ENCODE measurements at places on chromosomes 3 and 15. TPM values are rescaled to one million over a fixed set of nuclear protein-coding genes. Genes with fewer than 3 reads are reported as not detected.

DNA sequence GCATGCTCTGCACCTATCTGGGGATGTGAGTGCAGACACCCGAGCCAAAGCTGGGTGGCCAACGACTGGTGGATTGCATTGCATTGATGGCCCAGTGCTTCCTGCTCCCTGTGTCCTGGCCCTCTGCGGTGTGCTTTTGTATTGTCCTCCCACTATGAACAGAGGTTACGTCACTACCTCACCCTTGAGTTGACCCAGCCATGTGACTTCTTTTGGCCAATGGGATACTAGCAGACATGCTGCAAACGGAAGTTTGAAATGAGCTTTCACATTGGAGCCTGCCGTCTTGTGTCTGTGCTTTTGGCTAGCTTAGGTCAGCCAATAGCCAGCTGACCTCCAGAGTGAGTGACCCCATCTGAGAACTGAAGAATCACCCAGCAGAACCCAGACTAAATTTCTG, 15.3 kb upstream of the TBC1D21 start:
- H3K27ac ChIP-seq: no peak overlapping the region
- no peak overlapping the region for H3K4me3 ChIP-seq
- H3K27me3 ChIP-seq: no peaks in the 10 kb centered on the region
- no peaks in the 10 kb centered on the region for H3K4me1 ChIP-seq

DNA sequence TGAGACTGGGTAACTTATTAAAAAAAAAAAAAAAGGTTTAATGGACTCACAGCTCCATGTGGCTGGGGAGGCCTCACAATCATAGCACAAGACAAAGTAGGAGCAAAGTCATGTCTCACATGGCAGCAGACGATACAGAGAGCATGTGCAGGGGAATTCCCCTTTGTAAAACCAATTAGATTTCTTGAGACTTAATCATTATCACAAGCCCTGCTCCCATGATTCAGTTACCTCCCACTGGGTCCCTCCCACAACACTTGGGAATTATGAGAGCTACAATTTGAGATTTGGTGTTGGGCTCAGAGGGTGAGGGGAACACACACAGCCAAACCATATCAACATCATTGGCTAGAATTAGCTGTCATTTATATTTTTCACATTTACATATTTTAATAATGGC, 221.0 kb downstream of the RSRC1 start:
- no peaks in the 10 kb centered on the region for H3K27me3 ChIP-seq
- no peaks in the 10 kb centered on the region for H3K4me1 ChIP-seq

- no peaks in the 10 kb centered on the region for H3K36me3 ChIP-seq
- no peak for DNase-seq
- H3K4me1 ChIP-seq: no peaks in the 10 kb centered on the region
- H3K27ac ChIP-seq: no peak overlapping the region
- H3K27me3 ChIP-seq: no peaks in the 10 kb centered on the region
These were observed 105.9 kb upstream of the AKAP13 start for GRCh38 chr15:85274315-85275050.

DNA sequence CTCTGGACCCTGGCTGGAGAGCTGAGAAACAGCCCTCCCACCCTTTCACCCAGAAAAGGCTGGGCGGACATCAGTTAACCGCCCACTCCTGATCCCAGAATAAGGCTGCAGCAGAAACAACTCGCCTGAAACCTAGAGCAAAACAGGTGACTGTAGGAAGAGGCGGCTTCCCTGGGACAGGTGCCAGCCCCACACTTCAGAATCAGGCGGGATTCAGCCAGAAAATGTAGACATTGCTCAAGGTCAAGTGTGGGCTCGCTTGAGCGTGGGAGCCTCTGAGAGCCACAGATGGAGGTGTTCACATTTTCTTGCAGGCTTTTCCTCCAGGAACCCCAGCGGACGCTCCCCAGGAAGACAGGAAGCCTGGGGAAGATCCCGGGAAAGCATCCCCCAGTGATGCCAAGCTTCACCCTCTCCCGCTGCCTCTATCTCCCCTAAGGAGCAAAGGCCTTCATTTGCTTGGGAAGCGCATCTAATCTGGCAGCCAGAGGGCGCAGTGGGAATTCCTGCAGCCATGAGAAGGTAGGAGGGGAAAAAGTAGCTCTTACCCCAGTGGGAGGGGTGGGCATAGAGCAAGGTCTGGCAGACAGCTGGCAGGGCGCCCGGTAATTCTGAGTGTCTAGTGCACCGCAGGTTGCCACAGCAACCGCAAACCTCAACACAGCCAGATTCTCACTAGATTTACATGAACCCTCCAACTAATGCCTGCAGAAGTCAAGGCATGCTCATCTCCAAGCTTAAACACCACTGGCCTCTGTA, 77.7 kb downstream of the OCA2 start:
- H3K27me3 ChIP-seq: no peaks in the 10 kb centered on the region
- H3K4me1 ChIP-seq: no peaks in the 10 kb centered on the region
- H3K27ac ChIP-seq: no peak overlapping the region
- no peak for DNase-seq
- no peak overlapping the region for H3K4me3 ChIP-seq
- no peaks in the 10 kb centered on the region for H3K36me3 ChIP-seq

- no peaks in the 10 kb centered on the region for H3K27me3 ChIP-seq
- no peak overlapping the region for H3K27ac ChIP-seq
- H3K4me1 ChIP-seq: no peaks in the 10 kb centered on the region
- H3K4me3 ChIP-seq: no peak overlapping the region
These were observed 173.3 kb downstream of the RAB11A start for GRCh38 chr15:66042624-66043023.

DNA sequence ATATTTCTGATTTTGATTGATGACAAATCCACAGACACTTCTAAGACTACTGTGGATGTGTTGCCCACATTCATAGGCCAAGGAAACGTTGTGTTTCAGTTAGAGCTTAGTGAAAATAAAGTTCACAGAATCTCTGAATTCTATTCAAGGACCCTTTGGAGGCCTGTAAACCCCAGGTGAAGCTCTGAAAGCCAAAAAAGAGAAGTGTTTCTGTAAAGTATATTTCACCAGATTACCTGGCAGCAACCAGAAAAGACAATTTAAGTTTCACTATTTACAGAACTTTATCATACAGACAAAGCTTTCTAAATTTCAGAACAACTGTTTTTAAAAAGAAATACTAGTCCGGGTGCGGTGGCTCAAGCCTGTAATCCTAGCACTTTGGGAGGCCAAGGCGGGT, 2.6 kb downstream of the CLPX start:
- H3K27me3 ChIP-seq: no peaks in the 10 kb centered on the region
- H3K4me3 ChIP-seq: no peak overlapping the region
- DNase-seq: no peak
- peaks cover 4% of the 10 kb centered on the region for H3K4me1 ChIP-seq

DNA sequence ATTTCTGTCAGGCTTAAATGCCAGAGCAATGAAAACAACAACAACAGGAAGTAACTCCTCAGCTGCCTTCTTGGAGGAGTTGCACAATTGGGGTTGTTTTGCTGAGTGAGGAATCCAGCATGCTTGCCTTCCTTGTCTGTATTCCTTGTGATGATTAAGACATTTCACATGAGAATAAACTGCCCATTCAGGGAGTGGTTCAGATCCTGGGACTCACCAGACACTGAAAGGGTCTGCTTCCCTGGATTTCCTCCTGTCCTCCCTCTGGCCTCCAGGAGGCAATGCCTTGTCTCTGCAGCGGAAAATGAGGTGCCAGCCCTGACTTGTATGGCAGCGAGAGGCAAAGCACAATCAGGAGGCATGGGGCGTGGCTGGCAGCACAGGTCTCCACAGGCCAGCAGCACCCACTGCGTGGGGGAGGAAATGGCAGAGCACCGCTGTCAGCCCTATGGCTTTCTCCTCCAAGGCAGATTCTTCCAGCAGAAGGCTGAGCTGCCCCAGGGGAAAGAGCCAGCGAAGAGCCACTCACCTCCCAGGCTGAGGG, 41.5 kb downstream of the RBP2 start:
- DNase-seq: no peak
- H3K4me1 ChIP-seq: no peaks in the 10 kb centered on the region
- H3K27me3 ChIP-seq: no peaks in the 10 kb centered on the region
- H3K4me3 ChIP-seq: no peak overlapping the region

- DNase-seq: no peak
- peak overlapping the region; percentile 67 for H3K27ac ChIP-seq
- peaks cover 56% of the 10 kb centered on the region for H3K4me1 ChIP-seq
- H3K4me3 ChIP-seq: no peak overlapping the region
These were observed 12.8 kb downstream of the ARL6IP5 start for GRCh38 chr3:69097407-69098086.

- H3K27ac ChIP-seq: no peak overlapping the region
- H3K4me1 ChIP-seq: no peaks in the 10 kb centered on the region
- no peak overlapping the region for H3K4me3 ChIP-seq
- DNase-seq: no peak
- no peaks in the 10 kb centered on the region for H3K36me3 ChIP-seq
These were observed 522.8 kb downstream of the NLGN1 start for GRCh38 chr3:173920386-173920785.

DNA sequence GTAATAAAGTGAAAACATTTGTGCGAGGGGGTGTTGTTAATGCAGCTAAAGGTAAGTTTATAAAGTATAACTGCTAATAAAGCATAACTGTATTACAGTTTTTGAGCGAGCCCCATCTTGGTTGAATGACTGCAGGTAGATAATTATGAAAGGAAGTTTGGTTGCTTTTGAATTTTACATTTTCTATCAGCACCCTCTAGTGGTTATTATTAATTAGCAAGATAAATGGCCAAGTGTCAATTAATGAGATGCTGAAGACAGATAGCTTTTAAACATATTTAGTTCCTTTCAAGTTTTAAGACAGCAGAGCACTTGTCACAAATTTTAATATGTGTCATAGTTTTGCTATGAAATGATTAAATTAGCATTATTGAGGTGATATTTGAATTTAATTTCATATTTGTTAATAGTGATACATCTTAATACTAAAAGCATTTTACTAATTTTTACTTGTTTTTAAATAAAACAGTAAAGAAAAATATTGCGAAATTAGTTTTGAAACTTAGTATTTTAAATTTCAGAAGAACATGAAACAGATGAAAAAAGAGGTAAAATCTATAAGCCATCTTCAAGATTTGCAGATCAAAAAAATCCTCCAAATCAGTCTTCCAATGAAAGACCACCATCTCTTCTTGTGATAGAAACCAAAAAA, 15.1 kb downstream of the U2SURP start:
- DNase-seq: no peak
- no peaks in the 10 kb centered on the region for H3K4me1 ChIP-seq
- no peak overlapping the region for H3K27ac ChIP-seq

- no peaks in the 10 kb centered on the region for H3K27me3 ChIP-seq
- H3K36me3 ChIP-seq: no peaks in the 10 kb centered on the region
- H3K4me1 ChIP-seq: no peaks in the 10 kb centered on the region
- no peak for DNase-seq
- H3K4me3 ChIP-seq: no peak overlapping the region
These were observed 597 bp downstream of the P2RY12 start for GRCh38 chr3:151383956-151384355.

- no peaks in the 10 kb centered on the region for H3K36me3 ChIP-seq
- H3K27me3 ChIP-seq: no peaks in the 10 kb centered on the region
- H3K27ac ChIP-seq: no peak overlapping the region
- DNase-seq: no peak
These were observed 66.5 kb downstream of the MAGEF1 start for GRCh38 chr3:184645336-184645735.

DNA sequence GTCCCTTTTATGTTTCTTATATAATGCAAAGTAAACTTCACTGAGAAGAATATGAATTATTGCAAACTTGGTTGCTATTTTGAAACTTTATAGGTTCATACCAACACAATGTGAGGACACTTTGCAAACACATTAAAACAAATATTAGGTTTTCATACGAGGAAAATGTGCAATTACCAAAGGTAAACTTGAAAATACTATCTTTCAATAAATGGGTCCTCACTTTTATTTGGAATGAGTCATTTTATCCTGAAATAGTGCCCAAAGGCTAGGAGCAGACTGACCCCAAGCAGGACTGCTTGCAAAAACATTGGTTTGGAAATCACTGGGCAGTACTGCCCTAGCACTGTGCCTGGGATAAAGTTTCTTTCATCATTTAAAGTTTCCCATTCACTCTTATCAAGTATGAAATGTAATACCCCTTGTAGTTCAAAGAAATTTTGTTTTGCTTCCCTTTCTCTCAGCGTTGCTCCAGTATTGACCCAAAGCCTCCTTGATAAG, 396.5 kb downstream of the EPHA3 start:
- H3K36me3 ChIP-seq: no peaks in the 10 kb centered on the region
- no peak overlapping the region for H3K4me3 ChIP-seq
- H3K27me3 ChIP-seq: no peaks in the 10 kb centered on the region
- DNase-seq: no peak
- H3K4me1 ChIP-seq: no peaks in the 10 kb centered on the region
- no peak overlapping the region for H3K27ac ChIP-seq

The CHL1 gene
- total RNA-seq: not detected

The FEZF2 gene
- not detected for total RNA-seq

The ATP13A4 gene
- total RNA-seq: 1.6 TPM

The XCR1 gene
- total RNA-seq: 0.88 TPM

The PATL2 gene
- 37.4 TPM for total RNA-seq

All from naive thymus-derived CD4-positive, alpha-beta T cell (primary cell).